GM06990 (cell line): ENCODE measurements at places on chromosomes 1 and 21.

DNA sequence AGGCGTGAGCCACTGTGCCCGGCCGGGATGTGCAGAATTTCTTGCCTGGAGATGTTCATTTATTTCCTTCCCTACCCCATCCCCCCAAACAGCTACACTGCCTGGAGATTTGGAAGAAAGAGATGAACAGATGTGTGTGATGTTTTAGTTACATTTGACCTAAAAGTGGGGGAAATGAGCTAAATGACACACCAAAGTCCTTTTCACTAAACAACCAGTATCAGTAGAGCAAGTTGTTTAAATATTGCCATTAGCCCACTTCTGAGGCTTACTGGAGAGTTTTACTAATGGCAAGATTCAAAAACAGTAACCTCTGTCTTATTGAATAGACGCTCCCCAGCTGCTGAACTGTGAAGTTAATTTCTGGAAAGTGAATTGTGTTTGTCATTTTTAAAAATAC is 100.1 kb downstream of the RUNX1 start:
- DNase-seq = no peak

GRCh38 chr1:211589782-211590721 is 11.1 kb upstream of the SLC30A1 start:
- DNase-seq = no peak

- DNase-seq = no peak
Measured at GRCh38 chr1:177703888-177704446, 265.9 kb downstream of the SEC16B start.

DNA sequence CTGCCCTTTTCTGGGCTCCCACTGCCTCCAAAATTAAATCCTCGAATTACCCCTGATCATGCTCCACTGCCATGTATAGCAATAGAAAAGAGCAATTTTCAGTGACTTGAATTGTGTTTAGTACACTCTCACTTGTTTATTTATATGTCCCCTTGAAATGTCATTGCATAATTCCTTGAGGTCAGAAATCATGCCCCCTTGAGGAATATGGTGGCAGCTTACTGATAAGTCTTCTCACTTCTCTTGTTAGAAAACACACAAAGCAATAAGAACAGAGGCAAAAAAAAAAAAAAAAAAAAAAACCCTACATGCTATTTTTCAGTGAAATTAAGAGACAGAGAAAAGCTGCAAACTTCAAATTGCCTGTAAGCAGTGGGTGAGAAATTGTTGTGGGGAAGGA is 37.5 kb downstream of the GPR88 start:
- no peak for DNase-seq

DNA sequence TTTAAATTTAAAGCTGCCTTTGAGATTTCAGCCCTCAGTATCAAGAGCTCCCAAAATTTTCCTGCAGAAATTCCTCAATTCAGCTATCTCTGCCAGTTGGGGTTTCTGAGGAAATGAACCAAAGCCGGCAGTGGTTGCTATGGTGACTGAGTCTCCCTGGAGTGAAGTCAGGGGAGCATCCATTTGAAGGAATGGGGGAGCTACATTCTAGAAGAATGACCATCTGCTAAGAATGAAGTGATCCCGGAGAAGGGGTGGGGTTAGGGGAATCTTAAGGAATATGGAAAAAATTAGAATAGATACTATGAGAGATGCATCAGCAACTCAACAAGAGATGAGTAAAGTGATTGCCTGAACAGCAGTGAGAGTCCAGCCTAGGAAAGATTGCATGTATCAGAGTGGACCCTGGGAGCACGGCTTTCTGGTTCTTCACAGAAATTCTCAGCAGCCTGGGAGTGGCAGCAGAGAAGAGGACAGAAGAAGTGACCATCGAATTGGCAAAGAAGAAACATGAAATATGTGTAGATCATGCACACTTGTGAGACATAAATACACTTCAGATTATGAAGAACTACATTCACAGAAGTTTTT is 94.7 kb downstream of the CHD1L start:
- no peak for DNase-seq

GRCh38 chr1:186139701-186140100 is 235.4 kb downstream of the TPR start:
- DNase-seq = no peak

- DNase-seq = no peak
Measured at GRCh38 chr1:118960567-118961136, 27.5 kb downstream of the TBX15 start.

DNA sequence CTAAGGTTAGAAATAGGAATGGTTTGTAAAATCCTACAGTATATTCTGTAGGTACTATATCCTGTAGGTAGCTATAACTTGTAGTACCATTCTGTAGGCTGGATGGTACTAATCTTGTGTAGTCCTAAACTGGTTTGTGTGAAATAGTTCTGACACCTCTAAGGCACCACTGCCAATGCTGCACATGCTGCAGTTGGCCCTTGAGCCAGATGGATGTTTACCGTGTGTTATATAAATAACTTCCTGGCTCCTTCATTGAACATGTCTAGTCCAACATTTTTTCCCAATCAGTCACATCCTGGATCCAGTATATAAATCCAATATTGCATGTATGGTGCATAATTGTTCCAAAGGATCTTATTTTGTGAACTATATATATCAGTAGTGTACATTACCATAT is 89.5 kb upstream of the GNG4 start:
- DNase-seq = no peak

DNA sequence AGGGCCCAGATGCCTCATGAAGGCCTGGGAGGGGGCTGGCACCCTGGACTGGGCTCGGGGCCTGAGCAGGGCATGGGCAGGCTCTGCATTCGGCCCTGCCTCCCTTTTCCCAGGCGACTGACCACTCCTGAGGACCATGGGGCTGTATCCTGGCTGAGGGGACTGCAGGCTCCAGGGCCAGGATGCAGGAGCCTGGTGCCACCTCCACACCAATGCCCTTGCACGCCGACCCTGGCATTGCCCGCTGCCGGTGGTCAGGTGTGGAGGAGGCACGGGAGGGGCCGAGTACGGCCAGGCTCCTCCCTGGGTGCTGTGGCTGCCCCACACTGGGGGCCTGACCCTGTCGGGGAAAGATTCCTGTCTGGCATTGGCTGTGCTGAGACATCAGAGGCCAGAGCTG is 128.9 kb downstream of the SIK1 start:
- no peak for DNase-seq

DNA sequence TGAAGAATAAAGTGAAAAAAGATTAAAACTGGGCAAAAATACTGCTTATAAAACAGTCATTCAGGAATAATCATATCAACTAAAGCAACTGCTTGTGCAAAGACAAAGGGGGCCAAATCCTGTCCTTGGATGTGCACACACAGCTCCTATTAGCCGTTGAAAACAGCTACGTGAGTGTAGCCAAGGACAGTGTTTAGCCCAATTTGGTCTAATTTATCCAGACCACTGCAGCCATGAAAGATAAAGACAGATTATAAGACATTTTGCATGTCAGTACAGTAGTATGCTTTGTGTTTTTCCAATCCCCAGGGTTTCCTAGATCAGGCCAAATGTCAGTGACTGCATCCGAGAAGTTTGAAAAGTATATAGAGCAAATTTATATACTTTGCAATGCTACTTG is 146.3 kb upstream of the PKN2 start:
- DNase-seq = no peak

GRCh38 chr1:167057241-167057688 is 32.9 kb downstream of the GPA33 start:
- DNase-seq = no peak

DNA sequence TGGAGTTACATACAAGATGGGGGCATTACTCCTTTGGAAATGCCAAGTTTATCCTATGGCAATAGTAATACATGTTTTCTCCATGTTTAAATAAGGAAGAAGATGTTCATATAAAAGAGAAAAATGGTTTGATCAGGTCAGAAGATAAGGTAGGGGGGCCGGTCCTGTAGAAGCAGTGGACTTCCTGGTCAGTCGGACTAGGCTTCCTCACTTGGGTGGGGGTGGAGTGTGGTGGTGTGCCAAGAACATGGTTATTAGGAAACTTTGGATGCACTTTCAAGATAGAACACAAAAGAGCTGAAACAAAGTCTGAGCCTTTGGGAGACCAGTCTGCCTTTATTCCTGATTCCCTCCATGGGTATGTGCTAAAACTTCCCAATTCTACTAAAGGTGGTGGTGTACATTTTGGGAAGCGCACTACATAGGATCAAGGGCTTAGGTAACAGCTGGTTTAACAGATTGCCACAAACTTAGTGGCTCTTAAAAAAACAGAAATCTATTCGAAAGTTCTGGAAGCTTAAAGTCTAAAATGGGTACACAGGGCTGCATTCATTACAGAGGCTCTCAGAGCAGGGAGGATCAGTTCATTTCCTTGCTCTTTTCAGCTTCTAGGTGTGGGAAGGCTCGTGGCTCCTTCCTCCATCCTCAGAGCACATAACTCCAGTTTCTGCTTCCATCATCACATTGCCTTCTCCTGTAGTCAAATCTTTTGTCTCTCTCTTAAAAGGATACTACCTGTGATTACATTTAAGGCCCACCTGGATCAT is 64.6 kb downstream of the KDM1A start:
- no peak for DNase-seq

DNA sequence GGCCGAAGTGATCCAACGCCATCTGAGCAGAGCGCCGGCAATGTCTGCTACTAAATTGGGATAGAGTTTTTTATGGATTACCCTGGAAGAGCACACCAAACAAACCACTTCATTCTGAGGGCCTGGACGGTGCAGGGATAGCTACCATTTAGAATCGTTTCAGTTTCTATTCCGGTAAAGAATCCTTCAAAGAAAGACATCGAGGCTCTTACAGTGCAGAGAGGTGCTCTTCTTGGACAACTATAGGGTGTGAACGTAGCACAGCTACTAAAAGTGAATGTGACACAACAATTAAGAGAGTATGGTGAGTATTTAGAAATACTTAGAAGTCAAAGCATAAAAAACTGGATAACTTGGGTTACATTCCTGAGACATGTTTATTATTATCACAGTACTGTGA is 16.1 kb downstream of the HIVEP3 start:
- DNase-seq = no peak

- no peak for DNase-seq
Measured at GRCh38 chr1:81613803-81614202, 186.9 kb upstream of the ADGRL2 start.
